T-helper 2 cell treated with Interferon-gamma antibody and Interleukin-4, amounts not matched to agents 5 μg/mL and 100 μg/mL, for 36 hours (primary cell): ENCODE measurements at places on chromosomes 3 and 15.

DNA sequence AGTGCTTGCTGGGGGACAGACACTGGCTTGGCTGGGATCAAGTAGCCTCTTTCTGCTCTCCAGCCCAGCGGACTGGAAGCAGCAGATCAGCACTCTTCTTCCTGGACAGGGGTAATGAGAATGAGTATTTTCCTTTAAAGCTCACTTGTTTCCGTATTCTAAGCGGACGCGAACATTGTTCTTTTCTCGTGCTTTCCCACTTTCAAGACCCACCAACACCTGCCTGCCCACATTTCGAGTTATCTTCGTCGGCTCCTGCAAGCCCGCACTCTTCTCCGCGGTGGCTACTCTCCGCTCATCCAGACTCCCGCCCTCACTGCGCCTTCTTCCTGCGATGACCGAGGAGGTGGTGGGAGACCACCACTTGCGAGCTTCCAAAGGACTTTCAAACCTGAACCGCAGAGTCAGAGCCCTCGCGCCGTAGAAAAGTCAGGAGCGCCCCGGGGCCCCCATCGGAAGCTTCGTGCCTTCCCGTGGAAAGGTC is 1.6 kb upstream of the PPM1L start:
- peaks cover 24% of the 10 kb centered on the region for H3K4me1 ChIP-seq
- no peaks in the 10 kb centered on the region for H3K36me3 ChIP-seq
- peak overlapping the region; percentile 90 for H3K4me3 ChIP-seq
- peak overlapping the region; percentile 80 for H3K27ac ChIP-seq
- peaks cover 47% of the 10 kb centered on the region for H3K27me3 ChIP-seq
- DNase-seq = peak; percentile 12

- DNase-seq = no peak
- H3K4me1 ChIP-seq = peaks cover 31% of the 10 kb centered on the region
- peak overlapping the region; percentile 60 for H3K27ac ChIP-seq
- H3K27me3 ChIP-seq = peaks cover 11% of the 10 kb centered on the region
- peaks cover 6% of the 10 kb centered on the region for H3K36me3 ChIP-seq
Measured at GRCh38 chr3:36918050-36918449, 26.8 kb downstream of the TRANK1 start.

DNA sequence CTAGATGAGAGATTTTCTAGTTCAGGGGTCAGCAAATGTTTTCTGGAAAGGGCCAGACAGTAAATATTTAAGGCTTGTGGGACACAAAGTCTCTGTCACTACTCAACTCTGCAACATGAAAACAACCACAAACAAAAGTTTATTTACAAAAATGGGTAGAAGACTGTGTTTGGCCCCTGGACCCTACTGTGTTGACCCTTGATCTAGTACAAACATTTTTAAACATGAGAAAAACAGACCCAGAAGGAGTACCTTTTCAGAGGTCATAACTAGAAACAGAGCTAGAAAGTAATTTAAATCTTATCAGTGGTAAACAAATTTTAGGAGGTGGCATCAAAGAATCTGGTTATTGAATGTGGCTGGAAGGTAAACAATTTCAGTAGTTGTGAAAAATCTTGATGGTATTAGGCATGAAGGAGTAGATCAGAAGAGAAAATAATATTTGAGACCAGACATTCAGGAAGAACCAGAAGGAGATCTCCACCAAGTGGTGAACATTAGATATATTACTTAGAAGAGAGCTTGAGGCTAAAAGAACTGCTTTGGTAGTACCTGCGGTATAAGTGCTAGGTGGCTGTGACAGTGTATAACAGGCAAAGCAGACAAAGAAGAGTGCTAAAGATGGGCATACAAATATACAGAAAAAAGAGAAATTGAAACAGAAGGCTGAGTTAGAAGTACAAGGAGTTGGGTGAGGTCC is 101.7 kb downstream of the NR1I2 start:
- H3K27ac ChIP-seq = peak overlapping the region; percentile 19
- H3K4me3 ChIP-seq = no peak overlapping the region
- H3K36me3 ChIP-seq = peaks cover 38% of the 10 kb centered on the region
- DNase-seq = no peak
- peaks cover 3% of the 10 kb centered on the region for H3K4me1 ChIP-seq

DNA sequence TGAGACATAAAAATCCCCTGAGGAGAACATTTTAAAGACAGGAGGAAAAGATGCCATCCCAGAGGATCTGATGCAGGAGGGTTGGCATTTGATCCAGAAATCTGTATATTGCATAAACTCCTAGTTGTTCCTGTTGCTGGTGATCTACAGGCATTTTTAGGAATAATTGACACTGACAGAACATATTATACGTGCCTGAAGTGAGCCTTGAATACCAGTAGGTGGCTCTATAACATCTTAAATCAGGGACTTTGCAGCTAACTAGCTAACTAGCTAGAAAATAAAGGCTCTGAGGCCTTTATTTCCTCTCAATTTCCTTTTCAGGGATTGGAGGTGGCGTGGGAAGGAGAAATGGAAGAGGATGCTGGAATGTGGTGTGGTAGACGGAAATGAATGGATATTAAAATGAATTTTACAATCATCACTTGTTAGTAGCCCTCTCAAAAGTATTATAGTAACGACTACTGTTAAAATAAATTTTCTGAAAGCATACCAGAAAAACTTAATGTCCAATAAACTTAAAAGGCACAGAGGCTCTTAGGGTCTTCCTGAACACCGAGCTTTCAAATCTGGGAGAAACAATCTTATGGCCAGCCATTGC is 73.8 kb upstream of the ZBED2 start:
- no peak for DNase-seq
- peak overlapping the region; percentile 54 for H3K4me3 ChIP-seq
- peaks cover 40% of the 10 kb centered on the region for H3K36me3 ChIP-seq
- H3K27me3 ChIP-seq = no peaks in the 10 kb centered on the region

DNA sequence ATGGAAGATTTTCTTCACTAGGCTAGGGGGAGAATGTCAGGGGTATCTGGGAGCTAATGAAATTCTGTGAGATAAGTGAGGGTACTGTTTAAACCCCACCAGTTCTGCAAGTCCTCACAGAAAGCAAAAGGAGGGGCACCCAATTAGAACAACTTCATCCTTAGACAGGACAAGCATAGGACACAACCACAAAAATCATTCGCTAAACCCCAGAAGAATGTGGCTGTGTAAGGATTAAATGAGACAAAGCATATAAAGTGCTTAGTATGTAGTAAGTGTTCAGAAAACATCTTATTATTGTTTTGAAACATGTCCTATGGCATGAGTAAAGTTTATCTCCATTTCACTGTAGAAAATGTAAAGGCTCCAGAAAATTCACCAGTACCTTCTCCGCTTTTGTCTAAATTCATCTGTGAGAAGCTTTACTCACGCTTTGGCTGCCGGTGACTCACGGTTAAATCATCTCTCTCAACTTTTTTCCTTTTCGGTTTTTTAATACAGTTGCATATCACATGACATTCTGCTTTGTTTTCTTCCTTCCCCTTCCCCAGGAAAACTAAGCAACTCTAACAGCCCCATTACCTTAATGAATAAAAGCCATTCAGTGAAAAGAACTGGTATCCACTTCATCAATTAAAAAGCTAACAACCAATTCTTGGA is 1.7 kb downstream of the CLRN1 start:
- no peak overlapping the region for H3K4me3 ChIP-seq
- no peak overlapping the region for H3K27ac ChIP-seq
- no peaks in the 10 kb centered on the region for H3K4me1 ChIP-seq
- H3K27me3 ChIP-seq = peaks cover 26% of the 10 kb centered on the region

DNA sequence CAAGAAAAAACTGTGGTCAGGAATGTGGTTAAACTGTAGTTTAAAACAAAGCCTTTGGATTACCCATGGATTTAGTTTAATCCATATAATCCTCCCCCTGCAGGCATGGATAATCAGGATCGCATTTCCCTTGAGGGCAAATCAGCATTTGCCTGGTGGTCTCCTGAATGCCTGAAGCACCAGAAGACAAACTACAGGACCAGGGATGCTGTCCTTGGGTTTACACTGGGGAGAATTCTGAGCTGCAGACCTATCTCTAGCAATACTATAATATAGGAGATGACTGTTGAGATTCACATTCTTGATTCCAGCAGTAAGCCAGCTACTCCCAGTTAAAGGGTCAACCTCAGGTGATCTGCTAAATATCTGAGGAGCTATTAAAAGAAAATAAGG is 10.6 kb downstream of the PIK3CB start:
- H3K27me3 ChIP-seq = no peaks in the 10 kb centered on the region
- no peak for DNase-seq
- H3K36me3 ChIP-seq = peaks cover 2% of the 10 kb centered on the region
- peaks cover 1% of the 10 kb centered on the region for H3K4me1 ChIP-seq
- H3K27ac ChIP-seq = no peak overlapping the region
- no peak overlapping the region for H3K4me3 ChIP-seq

DNA sequence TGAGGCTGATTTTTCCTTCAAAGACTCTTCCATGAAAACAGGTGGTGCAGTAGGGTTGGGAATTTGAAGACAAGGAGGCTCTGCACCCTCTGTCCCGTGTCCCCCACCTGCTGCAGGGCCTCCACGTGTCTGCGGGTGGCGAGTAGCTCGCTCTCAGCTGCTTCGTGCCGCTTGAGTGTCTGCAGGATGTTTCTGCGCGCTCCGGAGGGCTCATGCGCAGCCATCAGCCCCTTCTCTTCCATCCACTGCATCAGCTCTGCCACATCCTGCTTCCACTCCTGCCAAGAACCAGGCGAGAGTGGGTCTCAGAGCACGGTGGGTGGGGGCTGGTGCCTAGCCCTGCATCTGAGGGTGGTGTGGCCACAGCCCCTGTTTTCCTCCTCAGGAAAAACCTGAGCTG is 17.8 kb downstream of the SPTBN5 start:
- no peak overlapping the region for H3K4me3 ChIP-seq
- no peaks in the 10 kb centered on the region for H3K36me3 ChIP-seq
- no peak overlapping the region for H3K27ac ChIP-seq
- peaks cover 4% of the 10 kb centered on the region for H3K27me3 ChIP-seq

- H3K36me3 ChIP-seq = no peaks in the 10 kb centered on the region
- H3K27ac ChIP-seq = no peak overlapping the region
- no peak overlapping the region for H3K4me3 ChIP-seq
- H3K27me3 ChIP-seq = no peaks in the 10 kb centered on the region
- no peak for DNase-seq
Measured at GRCh38 chr3:176739159-176739558, 458.1 kb downstream of the TBL1XR1 start.

- H3K4me3 ChIP-seq = no peak overlapping the region
- DNase-seq = no peak
- H3K27me3 ChIP-seq = no peaks in the 10 kb centered on the region
- H3K27ac ChIP-seq = no peak overlapping the region
- H3K4me1 ChIP-seq = peaks cover 9% of the 10 kb centered on the region
Measured at GRCh38 chr15:61057376-61057775, 171.7 kb downstream of the RORA start.
